Posterior vena cava (tissue), 2 donors: ENCODE measurements at places on chromosomes 2 and 18.
A peak's percentile ranks its signal among the peaks of the same experiment; 100 is the strongest.

DNA sequence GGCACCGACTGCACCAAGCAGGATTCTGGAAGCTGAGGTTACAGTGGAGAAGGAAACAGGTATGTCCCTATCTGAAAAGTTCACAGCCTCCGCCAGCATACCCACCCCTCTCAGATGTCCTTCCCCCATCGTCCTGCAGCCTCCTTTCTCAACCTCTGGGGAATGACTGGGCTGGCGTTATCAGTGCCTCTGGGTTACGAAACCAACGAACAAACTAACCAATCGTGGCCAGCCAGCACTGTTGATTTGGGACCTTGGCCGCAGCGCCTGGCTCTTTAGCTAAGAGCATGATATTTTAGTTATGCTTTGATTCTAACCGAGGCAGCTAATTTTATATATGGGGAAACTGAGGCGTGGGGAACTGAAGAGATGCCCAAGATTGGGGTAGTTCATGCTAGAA is 233.0 kb downstream of the TFCP2L1 start:
- DNase-seq, result peak; percentile 82

DNA sequence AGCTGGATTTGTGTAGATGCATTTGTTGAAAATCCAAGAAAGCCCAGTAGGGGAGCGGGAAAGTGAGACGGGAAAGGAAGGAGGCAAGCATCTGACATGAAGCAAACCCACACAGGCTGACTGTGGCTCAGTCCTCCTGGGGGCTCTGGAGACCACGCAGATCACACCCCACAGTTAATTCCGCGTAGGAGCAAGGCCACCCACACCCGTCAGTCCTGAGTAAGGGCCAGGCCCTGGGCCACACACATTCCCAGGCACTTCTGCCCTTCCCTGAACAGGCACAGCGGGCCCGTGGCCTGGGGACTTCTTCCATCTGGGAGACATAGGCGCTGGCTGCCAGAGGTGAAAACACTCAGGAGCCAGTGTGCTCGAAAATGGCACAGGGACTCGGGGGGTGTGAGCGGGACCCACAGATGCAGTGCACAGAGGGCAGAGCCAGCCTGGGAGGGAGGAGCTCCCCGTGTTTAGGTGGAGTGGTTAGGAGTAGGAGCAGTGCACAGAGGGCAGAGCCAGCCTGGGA is 19.4 kb upstream of the PRLH start:
- DNase-seq, result peak; percentile 70

DNA sequence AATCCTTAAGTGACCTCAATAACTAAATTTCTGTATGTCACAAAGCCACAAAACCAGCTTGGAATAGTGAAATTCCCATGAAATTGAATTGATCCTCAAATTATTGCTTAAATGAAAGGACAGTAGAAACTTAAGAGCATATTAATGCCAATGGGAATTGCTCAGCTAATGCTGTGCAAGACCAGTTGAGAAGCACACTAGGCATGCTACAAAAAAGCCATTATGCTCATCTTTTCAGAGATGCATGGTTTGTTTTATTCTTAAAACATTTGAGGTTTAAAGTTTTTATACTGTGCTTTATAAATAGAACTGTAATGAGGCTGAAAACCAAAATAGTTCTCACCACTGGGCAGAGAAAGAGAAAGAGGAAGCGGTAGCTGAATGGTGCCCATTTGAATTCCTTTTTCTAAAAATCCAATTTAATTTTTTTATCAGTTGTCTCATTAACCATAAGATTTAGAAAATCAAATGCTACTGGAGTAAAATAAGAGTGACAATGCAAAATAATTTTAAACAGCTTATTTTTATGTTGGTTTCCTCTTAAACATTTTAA is 98.6 kb downstream of the LNPK start:
- no peak for DNase-seq

- no peak for DNase-seq
These were observed 440.4 kb upstream of the MAP2 start for GRCh38 chr2:208983486-208983885.
